ENCODE measurements at places on chromosomes 4 and X.
A peak's percentile ranks its signal among the peaks of the same experiment; 100 is the strongest.

DNA sequence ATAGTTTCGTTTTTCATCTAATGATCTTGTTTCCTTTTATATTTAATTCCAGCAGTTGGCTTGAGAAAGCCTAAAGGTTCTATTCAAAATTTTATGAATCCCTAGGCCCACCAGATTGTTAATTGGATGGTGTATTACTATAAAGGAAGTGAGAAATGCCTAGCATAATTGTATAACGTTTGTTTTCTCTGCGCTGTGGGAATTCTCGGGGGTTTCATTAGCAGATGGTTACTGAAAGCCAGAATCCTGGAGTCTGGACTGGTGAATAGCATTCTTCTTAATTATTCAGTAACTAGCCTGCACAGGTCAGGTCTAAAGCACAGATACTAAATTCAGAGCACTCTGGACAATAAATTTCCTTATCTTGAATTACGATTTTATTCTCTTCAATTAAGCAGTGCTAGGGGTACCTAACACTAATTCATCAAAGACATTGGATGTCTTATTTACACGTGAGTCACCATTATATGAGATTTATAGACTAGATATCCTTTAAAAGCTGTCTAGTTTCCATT is 459.4 kb downstream of the DTHD1 start:
- DNase-seq: peak; percentile 24

- no peak for DNase-seq
These were observed 165.0 kb downstream of the FHIP1A start for GRCh38 chr4:151573945-151574344.

- no peak for DNase-seq
These were observed 29.3 kb downstream of the FAM199X start for GRCh38 chrX:104195489-104196084.

- no peak for DNase-seq
These were observed 20.5 kb downstream of the SEL1L3 start for GRCh38 chr4:25842229-25842845.

GRCh38 chr4:148216866-148217814 is 225.1 kb downstream of the NR3C2 start:
- no peak for DNase-seq

- DNase-seq: peak; percentile 38
These were observed 4.2 kb downstream of the PAK3 start for GRCh38 chrX:111100191-111100590.

DNA sequence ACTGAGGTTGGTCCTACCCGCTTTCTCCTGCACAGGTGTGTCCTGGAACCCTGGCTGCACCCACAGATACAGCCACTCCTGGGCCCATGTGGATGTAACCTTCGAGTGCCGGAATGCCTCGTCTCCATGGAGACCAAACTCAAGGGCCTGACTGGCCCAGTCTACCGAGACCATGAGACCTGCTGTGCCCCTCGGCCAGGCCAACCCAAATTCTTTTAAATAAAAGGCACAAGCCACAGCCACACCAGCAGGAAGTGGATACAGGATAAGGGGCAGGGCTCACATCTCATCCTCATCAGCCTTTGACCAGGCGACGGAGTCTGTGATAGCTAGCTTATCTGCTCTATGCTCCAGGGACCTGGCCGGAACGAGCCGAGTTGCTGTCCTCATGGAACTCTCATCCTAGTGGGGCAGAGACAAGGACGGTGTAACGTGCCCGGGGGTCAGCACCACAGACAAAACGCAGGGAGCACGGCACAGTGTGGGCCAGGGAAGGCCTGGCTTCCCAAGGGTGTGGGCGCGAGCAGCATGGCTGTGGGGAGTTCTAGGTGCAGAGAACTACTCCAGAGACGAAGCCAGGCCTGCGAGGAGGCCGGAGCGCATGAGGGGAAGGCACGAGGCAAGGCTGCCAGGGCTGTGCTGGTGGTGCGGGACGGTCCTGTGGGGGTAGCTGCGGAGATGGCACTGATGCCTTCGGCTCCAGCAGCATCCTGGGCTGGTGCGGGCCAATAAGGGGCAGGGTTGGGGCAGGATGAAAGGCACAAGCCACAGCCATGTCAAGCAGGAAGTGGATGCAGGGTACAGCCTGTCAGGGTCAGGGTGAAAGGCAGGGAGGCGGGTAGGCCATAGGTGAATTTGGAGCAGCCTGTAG is 22.7 kb downstream of the NOP14 start:
- DNase-seq: no peak

DNA sequence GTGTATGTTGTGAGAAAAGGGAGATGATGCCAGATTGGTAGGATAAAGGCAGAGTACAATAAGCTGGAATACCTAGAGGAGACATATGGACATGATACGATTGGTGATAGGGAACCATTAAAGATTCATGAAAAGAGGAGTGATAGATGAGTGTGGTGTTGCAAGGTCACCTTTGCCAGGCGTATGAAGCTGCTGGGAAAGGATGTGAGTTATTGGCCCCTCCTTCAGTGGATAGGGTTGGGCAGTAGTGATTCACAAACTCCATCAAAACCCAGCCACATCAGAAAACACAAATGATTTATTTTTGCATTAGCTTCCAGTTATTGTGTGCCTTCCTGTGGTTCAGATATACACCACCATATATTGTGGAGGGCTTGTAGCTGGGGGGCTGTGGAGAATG is 34.3 kb downstream of the TMEM164 start:
- DNase-seq: no peak

DNA sequence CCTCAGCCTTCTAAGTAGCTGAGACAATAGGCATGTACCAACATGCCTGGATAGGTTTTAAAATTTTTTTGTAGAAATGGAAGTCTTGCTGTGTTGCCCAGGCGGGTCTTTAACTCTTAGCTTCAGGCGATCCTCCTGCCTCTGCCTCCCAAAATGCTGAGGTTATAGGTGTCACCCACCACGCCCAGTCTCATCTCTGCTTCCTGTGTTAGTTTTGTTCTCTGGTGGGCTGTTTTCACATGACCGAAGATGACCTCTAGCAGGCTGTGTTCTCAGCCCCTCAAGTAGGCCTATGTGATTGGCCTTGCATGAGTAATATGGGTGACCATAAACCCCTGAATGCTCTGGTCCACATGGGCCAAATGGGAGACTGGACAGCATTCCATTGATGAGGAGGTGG is 56.8 kb upstream of the MSANTD1 start:
- no peak for DNase-seq

- no peak for DNase-seq
These were observed 1065.7 kb upstream of the PABPC4L start for GRCh38 chr4:135267148-135267865.

DNA sequence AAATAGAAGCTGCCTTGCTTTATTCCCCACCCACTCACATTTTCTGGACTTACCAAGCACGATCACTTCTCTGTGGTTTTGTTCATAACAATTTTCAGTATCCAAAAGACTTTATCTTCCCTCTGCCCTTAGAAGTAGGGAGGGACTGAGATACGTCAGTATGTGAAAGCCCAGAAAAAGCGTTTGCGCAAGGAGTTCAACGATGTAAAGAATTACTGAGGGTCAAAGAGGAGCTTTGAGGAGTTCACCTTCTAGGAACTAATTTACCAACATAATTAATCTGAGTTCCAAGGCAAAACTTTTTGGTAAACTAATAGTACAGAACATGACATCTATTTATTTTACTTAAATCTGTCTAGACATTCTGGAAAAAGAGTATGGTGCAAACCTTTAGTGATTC is 84.6 kb downstream of the MBNL3 start:
- DNase-seq: no peak

DNA sequence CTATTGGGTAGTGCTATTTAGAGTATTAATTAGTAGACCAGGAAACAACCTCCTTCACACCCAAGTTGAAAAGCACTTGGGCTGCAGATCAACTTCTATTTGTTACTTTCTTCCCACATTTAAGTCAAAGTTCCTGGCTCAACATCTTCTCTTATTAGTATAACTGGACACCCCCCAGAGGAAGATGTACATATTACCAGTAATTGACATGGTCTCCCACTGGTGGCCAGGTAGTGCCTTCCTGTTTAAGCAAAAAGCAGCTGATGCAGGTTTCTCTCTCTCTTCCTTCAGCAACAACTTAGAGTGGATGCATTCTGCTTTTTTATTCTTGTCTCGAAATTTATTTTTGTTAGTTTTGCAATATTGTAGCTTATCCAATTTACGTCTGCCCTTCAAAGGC is 438.1 kb downstream of the GBA3 start:
- DNase-seq: no peak

- no peak for DNase-seq
These were observed 458.5 kb downstream of the AFF2 start for GRCh38 chrX:148958901-148959300.

- DNase-seq: no peak
These were observed 54.1 kb downstream of the BMP3 start for GRCh38 chr4:81084634-81085033.

DNA sequence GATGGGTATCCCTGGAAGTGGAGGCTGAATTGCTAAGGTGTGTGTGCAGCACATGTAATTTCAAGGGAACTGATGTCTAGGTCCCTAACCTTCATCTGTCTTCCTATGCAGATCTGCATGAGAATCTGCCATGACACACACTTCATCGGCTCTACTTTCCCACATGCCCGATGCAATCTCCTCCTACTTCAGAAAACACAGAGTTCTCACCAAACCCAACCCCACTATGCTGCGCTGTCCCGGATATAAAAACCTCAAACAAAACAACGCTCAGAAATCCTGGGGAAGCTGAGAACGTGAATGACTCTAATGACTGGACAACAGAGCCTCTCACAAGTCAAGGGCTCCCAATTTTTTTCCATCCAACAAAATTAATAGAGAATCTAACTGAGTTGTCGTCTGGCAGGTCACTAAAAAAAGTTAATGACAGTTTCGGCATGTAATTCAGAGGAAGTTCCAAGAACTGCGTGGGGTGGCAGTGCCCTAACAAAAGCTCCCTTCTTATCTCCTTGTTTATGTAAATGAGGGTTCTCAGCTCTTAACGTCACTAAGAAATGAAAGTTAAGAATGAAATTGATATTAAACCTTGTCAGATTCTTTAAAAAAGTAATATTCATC is 39.0 kb downstream of the STX18 start:
- no peak for DNase-seq

GRCh38 chr4:15455290-15455689 is 14.4 kb upstream of the CC2D2A start:
- no peak for DNase-seq

DNA sequence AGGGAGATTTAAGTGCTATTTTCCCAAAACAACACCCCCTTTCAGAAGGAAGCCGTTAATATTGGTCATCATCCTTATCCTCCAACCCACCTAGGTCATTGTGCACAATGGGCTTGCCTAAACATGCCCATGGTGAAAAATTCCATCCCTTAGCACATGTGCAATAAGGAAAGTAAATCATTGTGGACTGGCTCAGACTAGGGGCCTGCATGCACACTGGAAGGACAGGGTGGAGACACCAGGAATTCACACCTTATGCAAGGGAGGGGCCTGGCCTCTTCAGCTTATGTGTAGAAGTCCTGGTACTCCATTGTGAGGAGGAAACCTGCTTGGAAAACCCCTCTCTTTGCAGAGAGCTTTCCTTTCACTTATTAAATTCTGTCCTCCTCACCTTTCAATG is 311.4 kb upstream of the NDST4 start:
- no peak for DNase-seq

DNA sequence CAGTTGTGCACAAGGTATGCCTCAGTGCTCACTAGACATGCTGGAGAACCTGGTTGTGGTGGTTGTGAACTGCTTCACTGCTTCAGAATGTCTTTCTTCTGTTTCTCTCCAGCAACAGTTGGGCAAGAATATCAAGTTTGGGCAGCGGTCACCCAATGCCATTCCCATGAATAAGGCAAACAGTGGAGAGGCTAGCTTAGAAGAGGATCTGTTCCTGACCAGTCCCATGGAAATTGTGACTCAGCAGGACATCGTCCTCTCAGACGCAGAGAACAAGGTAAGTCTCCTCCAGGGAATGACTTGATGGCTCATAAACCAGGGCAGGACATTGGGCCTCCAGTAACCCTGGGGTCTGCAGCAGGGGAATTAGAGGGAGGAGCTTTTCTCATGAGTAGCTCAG is 79.9 kb downstream of the AASDH start:
- no peak for DNase-seq

- peak; percentile 44 for DNase-seq
These were observed at the start of gene FAM13A for GRCh38 chr4:89056953-89057398. Gene FAM13A, minus strand, starts transcription at chr4:89057185. Its CDS starts 221 bp downstream, at chr4:89056964.

DNA sequence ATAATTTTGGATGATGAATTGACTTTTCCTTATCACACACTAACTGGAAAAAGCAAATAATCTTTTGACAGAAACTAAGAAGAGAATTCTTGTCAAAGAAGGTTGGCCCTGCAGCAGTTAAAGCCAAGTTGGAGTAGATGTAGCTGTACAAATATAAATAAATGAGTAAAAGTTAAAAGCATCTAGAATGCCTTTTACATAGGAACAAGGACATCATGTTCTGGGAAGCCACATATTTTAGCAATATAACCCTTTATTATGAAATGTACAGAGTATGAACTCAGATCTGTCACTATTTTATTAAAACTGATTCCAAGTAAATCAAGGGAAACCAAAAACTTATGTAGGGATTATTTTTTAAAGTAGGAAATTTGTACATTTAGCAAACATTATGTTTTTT is 269.4 kb upstream of the FAT4 start:
- no peak for DNase-seq

- no peak for DNase-seq
These were observed 56.1 kb downstream of the SLC7A11 start for GRCh38 chr4:138185859-138186645.

DNA sequence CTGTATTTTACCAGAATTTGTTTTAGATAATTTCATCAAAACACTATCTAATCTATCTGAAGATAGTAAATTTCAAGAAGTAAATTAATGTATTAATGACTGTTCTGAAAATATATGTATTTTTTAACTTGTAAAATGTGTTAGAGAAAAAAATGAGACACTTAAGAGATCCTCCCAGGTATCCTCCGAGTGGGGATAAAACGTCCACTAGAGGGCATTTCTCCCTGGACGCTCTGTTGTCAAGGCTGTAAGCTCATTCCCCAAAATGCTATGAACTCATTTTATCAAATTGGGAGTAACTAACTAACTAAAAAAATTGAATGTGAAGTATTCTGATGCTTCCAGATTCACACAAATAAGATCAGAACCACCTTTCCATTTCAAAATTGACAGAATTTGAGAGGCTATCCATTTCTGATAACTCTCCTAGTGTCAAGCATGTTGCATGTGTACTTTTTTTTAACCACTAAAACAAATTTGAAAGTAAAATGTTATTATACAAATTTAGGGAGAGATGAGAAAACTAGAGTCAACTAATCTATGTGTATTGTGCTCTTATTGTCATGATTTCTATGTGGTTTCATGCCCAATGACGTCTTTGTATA is 337.3 kb upstream of the HS3ST1 start:
- no peak for DNase-seq
